ACHN (cell line): ENCODE measurements at places on chromosomes 7 and 10.

DNA sequence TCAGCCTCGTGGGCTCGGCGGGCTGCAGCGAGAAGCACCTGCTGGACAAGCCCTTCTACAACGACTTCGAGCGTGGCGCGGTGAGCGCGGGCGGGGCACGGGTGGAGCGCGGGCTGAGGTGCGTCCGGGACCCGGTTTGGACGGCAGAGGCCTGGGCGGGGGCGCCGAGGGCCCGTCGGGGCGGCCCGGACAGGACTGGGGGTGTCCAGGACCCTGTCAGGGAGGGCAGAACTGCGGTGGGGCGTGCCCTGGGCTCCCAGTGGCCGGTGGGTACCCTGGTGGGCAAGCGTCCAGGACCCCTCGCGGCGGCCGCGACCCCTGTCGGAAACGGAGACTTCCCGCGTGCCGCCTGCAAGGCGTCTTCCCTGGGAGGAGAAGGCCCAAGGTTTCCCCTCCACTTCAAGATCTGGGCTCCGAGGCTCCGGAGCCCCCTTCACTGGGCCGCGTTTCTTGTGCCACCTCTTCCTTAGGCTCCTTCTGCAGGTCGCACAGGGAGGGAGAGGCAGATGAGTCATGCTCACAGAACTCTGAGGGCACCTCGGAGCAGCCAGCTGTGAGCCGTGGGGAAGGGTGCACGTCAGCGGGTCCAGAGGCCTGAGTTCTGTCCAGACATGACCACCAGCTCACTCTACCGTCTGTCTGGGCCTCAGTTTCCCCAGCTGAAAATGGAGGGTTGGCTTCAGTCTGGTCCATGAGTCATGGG lies 485 bp downstream of the ALOX5 start:
- DNase-seq = peak; percentile 72

DNA sequence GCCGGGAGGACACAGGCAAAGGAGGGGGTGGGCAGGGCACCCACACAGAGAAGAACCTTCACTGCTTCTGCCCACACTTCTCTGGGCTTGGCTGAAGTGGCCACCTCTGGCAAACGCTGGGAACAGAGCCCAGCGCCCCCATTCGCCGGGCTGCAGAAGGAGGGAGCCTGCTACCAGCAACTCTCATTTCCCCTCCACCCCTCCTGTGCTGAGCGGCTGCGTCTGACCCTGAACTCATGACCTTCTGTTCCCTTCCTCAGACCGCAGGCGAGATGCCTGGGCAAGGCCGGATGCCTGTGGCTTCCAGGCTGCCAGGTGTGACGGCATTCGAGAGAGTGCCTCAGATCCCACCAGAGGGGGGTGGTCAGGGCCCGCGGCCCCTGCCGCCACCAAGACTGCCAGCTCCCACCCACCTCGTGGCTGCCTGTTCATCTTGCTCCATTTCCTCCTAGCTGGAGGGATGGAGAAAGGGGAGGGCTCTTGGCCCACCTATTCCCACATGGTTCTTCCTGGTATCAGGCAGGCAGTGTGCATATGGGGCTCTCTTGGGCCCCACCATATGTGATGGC lies 19.8 kb downstream of the DNAJB12 start:
- DNase-seq = peak; percentile 97

DNA sequence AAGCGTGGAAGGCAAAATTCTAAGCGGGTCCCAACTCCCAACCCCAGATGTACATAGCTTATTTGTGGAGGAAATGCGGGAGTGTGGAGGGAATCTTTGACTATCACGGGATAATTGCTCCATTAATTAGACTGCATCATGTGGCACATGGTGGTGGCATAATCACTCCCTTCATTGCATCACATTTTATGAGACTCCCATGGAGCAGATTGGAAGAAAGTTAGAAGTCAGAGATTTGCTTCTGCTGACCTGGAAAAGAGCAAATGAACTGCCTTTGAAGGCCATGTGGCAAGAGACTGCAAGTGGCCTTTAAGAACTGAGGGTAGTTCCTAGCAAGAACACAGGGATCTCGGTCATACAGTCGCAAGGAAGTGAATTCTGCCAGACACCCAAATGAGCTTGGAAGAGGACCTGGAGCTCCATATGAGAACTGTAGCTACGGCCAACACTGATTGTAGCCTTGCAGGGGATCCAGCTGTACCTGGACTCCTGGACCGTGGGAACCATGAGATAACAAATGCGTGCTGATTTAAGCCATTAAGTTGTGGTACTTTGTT lies 37.1 kb upstream of the ITGB1 start:
- DNase-seq = no peak

DNA sequence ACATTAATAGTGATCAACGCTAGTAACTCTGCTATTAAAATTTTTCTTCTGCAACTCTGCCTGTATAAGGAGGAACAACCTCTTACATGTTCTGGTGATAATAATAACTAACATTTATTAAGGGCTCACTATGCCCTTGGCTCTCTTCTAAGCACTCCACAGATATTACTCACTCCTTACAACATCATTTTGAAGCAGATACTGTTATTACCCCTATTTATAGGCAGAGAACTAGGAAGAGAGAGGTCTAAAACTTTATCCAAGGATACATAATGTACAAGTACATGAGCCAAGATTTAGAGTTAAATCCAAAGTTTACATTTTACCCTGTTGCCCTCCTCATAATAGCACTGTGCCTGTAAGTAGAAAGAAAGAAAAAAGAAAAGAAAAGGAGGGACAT lies 205.6 kb downstream of the DYNC1I1 start:
- DNase-seq = no peak

- peak; percentile 27 for DNase-seq
Observed at GRCh38 chr7:29194594-29195427, at the start of gene CHN2. Gene CHN2, plus strand, starts transcription at chr7:29194775.

DNA sequence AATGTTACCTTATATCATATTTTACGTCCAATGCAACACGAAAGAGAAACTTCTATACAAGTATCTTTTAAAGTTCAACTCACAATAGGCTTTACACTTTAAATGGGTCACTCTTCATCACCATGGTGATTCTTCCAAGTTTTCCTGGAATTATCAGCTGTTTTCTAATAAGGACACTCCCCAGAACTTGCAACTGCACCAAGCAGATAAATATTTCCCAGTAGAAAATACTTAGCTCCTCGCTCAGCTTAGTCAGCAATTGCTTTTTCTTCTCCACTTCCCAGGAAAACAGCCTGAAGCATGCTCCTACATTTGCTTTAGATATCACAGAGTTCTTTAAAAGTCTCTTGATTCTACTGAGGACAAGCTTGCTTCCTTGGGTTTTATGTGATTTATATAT lies 25.7 kb upstream of the ADD3 start:
- DNase-seq = no peak

DNA sequence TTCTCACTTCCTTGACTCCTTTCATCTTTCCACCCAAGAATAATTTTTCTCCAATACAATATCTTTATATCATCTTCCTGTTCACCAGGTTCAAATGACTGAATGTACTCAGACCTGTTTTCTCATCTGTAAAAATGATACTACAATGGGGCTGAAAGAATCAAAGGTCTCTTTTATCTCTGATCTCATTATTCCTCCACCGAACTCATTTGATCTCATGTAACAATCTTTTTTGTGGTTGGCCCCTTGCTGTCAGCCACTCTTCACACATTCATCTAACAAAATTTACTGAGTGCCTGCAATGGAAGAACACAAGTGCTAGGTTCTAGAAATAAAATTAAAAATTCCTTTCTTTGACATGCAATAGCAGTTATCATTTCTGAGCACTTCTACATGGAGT lies 65.0 kb downstream of the GRM8 start:
- DNase-seq = no peak

DNA sequence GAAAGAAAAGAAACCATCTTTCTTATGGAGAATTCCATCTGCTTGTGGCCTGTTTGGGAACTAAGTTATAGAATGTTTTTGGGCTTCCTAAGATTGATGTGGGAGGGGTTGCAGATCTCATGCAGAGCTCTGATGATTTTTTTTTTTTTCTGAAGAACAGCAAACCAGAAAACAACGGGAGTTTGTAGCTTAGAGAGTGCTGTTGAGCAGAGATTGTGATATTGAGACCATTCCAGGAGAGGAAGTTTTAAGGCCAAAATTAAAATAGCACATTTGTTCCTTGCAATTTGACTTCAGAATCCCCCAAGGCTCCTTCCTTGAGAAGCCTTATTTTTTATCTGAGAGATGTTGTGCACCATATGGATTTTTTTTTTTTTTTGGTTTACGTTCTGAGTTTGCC lies 159.5 kb upstream of the NRP1 start:
- no peak for DNase-seq

DNA sequence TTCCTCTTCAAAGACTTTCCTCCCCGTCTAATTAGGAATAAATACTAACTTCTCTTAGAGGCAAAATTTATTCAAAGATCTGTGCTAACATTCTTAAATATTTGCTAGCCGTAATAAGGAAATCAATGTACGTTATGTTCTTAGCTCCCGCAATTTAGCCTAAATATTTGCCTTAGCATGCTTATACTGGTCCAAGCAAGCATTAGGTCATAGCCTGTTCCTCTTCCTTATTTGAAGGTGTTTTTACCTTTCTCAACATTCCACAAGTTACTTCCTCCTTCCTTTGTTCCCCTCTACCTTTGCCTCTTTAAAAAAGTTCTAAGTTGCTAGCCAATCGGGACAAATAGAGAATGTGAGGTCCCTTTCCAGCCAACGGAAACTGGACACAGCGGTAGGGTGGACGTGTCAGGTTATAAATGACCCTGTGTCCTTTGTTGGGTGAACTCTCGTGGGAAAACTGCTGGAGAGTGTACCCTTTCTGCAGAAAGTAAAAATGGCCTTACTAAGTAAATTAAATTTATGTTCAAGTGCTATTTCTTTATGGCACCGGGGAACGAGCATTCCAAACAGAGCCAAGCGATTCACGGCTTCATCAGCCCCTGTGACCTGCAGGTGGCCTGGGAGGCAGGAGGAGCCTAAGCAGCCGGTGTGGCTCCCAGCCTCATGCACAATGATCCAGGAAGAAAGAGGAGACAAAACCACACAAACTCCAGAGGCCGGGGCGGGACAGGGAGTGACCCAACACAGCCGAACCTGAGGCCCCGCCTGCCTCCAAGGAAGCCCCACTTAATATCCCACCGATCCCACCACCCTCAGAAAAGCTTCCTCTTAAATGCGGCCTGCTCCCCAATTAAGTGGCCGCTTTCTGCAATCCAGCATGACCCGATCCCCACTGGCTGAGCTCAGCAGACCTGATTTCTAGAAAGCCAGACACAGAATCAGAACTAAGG lies 67.0 kb downstream of the ZRANB1 start:
- DNase-seq = no peak

GRCh38 chr10:129788215-129788614 lies 175.9 kb downstream of the EBF3 start:
- no peak for DNase-seq

DNA sequence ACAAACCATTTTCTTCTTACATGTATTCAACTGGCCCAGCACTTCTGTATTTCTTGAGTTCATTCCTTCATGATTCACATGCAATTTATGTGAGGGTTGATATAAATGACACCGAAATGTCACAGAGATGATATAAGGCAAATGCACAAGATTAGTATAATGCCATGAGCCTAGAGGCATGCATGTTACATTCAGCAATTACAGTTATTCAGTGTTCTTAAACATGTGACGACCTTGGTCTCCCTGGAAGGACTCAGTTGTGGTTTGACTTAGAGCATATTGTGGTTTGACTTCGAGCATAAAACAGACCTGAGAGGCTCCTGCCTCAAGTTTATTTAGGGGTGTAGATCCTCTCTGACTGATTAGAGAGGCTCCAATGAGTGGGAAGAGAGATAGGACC lies 752.1 kb upstream of the POM121L12 start:
- no peak for DNase-seq

DNA sequence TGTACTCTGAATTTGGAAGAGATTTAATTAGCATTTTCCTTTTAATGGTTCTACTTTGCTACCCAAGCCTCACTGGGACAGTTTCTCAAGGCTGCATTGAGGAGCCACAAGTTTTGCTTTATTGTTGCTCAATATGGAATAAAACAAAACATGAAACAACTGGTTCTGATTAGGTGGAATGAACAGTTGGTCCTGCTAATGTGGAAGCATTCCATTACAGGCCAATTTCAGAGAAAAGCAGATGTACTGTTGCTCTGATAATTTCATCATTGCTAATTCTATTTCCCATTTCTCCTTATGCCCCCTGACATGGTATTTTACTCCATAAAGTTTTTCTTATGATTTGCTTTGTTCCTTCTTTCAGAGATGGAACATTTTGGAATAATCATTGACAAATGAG lies 66.0 kb upstream of the PAPSS2 start:
- no peak for DNase-seq

GRCh38 chr10:23850631-23851030 lies 358.3 kb upstream of the KIAA1217 start:
- DNase-seq = no peak

DNA sequence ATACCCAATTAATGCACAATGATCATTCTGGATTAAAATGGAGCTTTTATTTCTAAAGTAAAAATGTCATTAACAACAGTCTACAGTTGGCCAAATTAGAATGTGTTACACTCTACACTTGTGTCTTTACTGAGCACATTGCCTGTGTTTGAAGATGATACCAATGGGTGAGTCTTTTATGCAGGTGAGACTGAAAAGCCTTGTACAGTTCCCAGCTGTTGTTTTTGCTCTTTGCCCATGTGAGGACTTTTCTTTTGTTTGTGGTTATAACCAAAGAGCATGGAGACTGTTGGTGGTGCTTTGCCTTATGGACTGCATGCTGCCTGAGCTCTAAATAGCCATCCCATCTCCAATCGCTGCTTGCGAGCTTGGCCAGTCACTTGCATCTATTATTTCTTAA lies 264.5 kb downstream of the GATA3 start:
- no peak for DNase-seq
